ENCODE measurements at places on chromosomes 4 and X.

DNA sequence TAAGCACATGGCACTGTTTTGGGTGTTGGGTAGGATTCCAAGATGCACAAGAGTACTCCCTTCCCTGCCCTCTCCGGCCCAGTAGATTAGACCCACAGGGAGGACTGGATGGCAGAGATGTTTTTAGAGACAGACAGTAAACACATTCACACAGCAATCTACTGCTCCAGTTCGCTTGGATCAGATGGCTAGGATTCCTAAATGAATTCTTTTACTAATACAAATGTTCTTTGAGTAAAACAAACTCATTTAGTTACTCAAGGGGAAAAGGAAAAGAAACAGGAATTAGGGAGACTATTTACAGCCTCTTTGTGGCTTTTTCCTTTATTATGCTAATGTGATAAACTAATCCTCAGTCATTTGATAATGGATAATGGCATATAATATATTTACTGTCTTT is 5.9 kb downstream of the SNX25 start:
- no peak for DNase-seq

GRCh38 chr4:116733370-116733769 is 352.0 kb downstream of the TRAM1L1 start:
- no peak for DNase-seq

- DNase-seq: no peak
Measured at GRCh38 chr4:83546786-83547185, 10.9 kb downstream of the GPAT3 start.

DNA sequence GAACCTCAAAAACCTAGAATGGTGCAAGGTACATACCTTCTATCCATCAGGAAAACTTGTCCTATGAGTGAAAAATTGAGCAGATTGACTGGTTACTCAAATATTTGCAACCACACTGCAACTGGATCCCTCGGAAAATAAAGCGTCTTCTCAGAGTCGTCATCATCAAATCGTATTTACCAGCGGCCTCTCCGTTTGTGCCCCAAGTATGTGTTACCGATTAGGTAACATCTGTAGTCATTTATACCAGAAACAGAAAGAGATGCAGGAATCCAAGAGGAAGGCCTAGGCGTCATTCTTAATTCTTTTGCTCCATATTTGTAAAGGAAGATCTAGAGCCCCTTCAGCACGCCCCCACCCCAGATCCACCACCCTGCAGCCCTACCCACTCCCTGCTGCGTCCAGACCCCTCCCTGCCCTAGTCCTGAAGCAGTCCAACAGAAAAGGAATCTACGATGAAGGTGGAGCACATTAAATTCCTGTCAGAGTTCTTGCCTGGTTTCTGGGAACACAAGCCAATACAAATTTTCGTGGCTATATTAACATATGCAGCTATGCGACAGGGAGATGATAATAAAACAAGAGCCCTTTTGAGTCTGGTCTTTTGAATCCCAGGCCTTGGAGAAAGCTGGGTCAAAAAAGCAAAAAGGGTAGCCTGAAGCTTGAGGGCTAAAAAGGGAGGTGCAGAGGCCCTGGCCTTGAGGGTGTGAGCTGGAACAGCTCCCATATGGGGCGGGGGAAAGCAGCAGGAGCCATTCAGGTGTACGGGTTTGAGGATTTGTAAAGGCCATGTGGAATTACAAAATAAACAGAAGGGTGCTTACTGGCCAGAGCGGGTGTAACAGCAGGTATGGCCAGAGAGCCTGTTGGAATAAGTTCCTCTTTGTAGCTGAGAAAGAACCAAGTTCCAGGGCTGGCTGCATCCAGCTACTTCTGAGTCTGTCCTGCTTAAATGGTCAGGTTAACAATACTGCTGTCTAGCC is 77.0 kb downstream of the ZNF827 start:
- no peak for DNase-seq

DNA sequence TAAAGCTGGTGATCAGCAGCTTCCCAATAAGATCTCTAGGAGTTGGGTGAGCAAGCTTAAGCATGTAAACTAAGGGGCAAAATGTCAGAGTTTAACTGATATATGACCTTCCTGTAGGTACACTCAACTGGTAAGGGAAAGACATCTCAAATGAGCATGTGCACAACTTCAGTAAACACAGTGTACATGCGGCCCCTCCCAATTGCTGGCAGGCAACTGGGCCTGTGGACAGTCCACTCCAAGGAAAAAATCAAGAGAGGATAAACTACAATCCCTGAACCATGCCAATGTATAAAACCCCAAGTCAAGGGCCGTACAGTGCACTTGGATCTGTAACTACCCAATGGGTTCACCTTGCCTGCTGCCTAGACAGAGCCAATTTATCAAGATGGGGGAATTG is 4.9 kb upstream of the NAA11 start:
- DNase-seq: no peak
